Fibroblast of upper back skin (primary cell): ENCODE measurements at places on chromosomes 1 and 21.
A peak's percentile ranks its signal among the peaks of the same experiment; 100 is the strongest.

- peak; percentile 32 for DNase-seq
These were observed 12.8 kb downstream of the ADARB1 start for GRCh38 chr21:45087022-45087823.

- peak; percentile 43 for DNase-seq
These were observed 50.8 kb downstream of the HS2ST1 start for GRCh38 chr1:86965012-86965826.

- no peak for DNase-seq
These were observed 37.4 kb downstream of the AGPAT3 start for GRCh38 chr21:43902441-43902840.

GRCh38 chr1:59007820-59008598 is 224.2 kb upstream of the JUN start:
- DNase-seq = peak; percentile 54

DNA sequence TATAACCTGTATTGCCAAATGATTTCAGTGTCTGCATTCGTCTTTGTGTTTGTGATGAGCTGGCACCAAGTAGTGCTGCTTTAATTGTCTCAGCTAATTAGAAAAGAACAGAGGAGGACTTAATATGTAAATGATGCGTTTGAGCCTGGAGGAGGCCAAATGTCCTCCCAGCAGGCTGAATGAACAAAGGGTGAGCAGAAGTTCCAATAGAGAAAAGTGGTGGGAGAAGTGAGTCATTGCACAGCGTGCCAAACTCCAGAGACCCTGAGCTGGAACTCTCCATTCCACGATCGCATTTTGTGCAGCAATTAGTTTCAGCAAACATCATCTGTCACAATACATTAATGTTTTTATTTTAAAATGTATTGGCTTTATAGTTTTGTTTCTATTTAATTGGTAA is 17.9 kb downstream of the ETV3L start:
- DNase-seq = no peak

GRCh38 chr1:61461406-61462384 is 263.2 kb downstream of the TM2D1 start:
- DNase-seq = no peak

- no peak for DNase-seq
These were observed 6.2 kb upstream of the KCNQ4 start for GRCh38 chr1:40777224-40777970.

DNA sequence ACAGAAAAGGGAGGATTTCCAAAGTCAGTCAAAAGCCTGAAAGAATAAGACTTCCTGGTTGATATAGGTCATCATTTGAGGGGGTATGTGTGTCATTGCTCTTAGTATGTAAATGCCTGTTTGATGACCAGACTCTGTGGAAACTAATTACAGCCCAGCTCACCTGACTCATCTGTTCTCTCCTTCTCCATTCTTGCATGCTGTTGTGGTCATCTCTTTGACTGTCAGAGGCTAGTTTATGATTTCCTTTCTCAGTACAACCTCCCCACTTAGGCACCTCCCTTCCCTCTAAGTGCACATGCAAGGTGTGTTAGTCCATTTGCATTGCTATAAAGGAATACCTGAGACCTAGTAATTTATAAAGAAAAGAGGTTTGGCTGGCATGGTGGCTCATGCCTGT is 2.4 kb upstream of the C1orf116 start:
- DNase-seq = peak; percentile 81

- DNase-seq = peak; percentile 98
These were observed 16.2 kb upstream of the RGS1 start for GRCh38 chr1:192559115-192560006.

GRCh38 chr1:162716123-162716522 is 74.4 kb upstream of the HSD17B7 start:
- DNase-seq = no peak

- DNase-seq = no peak
These were observed 5.1 kb downstream of the SH2D1B start for GRCh38 chr1:162406811-162407210.

- no peak for DNase-seq
These were observed 37.2 kb upstream of the TSPEAR start for GRCh38 chr21:44748621-44749020.

DNA sequence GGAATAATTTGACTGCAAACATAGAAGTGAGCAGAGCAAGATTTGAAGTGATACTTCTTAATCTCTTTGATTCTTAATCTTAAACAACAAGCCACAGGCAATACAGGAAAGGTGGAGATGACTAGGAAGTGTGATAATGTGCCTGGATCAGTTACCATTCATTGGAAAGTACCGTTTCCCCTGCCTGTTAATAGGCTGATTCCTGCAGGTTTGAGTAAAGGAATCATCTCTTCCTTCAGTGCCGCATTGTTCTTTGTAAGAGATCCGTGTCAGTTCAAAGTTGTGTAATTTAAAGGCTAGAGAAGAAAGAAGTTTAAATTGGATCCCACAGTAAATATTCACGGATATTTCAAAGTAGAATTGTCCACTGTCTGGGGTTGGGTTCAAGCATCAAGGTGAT is 43.5 kb upstream of the BCL10 start:
- no peak for DNase-seq

GRCh38 chr1:229661897-229662296 is 35.9 kb downstream of the URB2 start:
- no peak for DNase-seq

DNA sequence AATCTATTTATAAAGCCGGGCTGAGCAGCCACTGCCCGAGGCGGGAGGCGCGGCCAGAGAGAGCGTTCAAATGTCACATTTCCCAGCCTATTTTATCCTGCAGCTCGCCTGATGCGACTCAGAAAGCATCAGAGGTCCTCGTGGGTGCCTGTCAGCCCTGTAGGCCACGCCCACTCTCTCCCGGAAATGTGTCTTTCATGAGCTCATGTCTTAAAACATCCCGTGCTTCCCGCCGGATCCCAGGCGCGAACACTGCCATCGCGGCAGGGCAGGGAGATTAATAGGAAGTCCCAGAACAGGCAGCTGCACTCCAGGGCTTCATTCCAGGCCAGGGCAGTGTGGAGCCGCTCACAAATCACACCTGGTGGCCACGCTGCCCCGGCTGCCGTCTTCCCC is 117.5 kb downstream of the PRDM16 start:
- peak; percentile 73 for DNase-seq

- no peak for DNase-seq
These were observed 11.7 kb downstream of the FAM151A start for GRCh38 chr1:54611621-54612020.

GRCh38 chr1:239337799-239338430 is 48.5 kb upstream of the CHRM3 start:
- DNase-seq = no peak

- no peak for DNase-seq
These were observed 1342.7 kb upstream of the ADGRL4 start for GRCh38 chr1:80349218-80349617.

DNA sequence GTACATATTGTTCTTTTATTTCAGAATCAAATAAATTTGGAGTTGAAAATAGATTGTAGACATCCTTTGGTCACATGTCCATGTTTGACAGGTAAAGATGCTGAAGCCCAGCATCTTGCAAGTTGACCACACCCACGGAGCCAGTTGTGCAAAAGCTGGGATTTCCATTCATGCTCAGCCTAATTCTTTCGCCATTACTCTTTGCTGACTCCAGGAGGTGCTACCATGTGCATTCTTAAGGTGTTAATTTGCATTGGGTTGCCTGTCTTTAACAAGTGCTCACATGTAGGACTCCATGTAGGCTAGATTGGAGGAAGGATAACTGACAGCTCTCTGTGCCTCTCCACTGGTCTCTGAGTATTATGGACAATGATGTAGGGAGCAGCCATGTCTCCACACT is 660.7 kb downstream of the LMO4 start:
- DNase-seq = no peak

DNA sequence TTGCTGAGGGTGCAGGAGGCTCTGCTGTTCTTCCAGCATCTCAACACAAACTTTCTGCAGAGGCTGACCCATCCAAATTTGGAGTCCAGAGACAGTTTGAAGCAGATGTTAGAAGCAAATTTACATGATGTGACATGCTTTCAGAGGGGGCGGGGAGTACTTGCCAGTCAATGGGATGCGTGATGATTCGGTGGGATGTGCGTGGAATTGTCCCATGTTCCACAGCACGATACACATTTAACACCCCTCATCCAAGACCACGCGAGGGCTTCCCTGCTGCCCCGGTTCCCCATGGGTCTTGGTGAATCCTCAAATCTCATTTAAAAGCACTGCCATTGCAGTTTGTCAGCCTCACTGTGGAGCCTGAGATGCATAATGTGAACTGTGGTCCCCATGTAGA is 78.6 kb upstream of the TLR5 start:
- no peak for DNase-seq

DNA sequence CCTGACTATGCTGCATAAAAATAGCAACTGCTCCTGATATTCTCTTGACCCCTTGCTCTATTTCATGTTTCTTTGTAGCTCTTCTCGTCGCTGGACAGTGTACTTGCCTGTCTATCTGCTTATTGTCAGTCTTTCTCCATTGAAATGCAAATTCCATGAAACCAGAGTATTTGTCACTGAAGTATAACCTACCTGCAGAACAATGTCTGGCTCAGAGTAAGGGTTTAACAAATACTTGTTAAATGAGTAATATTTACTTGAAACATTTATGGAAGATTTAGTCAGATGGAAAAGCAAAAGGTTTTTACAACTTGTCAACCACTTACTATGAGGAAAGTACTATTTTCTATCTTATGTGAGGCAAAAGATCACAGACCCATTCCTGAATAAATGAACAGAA is 19.9 kb upstream of the ERICH3 start:
- peak; percentile 12 for DNase-seq

- DNase-seq = no peak
These were observed 64.8 kb downstream of the EPHB2 start for GRCh38 chr1:22775478-22775877.

DNA sequence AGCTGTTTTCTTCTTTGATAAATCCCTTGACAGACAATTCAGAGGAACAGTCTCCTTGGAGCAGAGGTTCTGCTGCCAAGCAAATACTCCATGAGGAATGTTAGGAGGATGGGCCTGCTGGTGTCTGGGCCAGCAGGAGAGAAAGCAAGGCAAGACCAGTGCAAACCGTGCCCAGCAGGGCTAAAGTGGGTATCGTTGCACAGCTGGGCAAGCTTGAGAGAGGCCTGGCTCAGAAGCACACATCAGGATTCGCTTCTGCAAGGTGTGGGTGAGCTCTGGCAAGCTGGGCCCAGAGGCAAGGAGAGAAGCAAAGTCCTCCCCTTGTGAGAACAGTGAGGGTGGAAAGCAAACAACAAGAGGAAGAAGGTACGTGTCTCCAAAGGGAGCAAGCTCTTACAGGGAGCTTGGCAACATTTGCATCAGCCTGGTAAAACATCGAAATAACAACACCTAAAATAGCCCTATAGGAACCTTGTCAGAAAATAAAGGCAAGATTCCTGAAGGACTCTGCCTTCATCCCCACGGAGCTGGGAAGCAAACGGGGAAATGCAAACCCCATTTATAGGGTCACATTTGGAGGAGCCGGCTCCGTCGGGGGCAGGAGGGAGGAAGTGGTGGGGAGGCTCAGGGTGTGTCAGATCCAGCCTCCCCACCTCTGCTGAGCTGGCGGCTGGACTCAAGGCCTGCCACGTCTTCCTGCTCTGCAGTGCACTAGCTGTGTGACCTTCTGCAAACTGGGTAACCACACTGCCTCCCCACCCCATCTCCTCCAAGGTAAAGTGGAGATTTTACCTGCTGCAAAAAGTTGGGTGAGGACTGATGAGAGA is 62.3 kb upstream of the HIVEP3 start:
- peak; percentile 23 for DNase-seq

DNA sequence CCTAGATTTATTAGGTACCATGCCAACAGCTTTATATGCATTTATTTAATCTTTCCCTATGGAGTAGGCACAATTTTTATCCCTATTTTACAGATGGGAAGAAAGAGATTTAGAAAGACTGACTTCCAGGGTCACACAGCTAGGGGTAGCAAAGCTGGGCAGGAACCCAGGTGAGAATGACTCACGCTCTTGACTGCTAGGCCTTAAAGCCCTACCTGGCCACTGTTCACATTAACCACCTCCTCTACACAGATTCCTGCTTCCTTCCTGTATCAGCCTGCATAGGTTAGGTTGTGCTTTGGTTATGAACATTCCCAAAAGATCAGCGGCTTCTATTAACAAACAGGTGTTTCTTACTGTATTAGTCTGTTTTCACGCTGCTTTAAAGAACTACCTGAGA is 53.2 kb downstream of the DNAJC6 start:
- no peak for DNase-seq

DNA sequence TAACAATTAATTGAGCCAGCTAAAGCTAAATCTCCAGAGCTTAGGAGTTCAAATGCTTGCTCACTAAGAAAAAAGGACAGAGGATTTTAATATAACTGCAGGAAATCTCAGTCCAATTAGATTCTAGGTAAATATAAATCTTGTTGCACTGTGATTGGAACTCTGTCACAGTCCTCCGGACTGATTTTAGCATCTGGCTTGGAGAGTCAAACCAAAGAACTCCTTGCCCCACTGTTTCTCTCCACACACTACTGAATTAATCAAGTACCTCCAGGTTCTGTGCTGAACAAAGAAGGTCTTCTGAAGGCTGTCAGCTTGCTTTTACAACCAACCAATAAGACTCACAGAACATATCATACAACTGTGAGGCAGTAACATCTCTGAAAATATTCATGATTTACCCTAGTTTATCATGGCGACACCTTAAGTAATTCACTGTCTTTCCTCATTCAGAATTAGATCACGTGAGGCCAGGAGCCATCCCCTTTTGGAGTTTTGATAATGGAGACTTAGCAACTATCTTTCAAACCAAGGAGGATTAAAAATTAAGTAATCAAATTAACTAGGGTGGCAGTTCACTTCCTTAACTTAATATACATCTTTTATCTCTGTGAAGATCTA is 176.0 kb downstream of the RERE start:
- no peak for DNase-seq

- DNase-seq = no peak
These were observed 6.2 kb downstream of the ADAMTSL4 start for GRCh38 chr1:150555198-150555970.

DNA sequence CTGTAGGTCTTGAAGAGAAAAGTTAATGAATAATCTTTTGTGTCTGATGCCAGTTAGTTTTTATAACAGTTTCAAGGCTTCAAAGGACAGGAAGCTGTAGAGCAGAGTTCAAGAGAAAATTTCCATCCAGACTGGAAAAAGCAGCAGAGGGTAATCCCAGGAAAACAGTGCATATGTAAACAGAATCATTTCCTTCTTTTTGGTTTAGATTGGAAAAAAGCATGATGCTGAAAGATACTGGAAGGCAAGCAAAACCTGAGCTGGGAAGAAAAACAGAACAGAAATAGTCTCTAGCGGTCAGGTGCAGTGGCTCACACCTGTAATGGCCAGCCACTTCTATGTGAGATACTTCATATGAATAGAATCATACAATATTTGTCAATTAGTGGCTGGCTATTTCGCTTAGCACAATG is 71.9 kb downstream of the ZSWIM5 start:
- no peak for DNase-seq

GRCh38 chr1:42848823-42849537 is 2.6 kb downstream of the ZNF691 start:
- no peak for DNase-seq

- DNase-seq = peak; percentile 58
These were observed 115.4 kb upstream of the HOOK1 start for GRCh38 chr1:59699227-59699847.

- DNase-seq = peak; percentile 25
These were observed 734 bp downstream of the MED18 start for GRCh38 chr1:28329395-28330153.

GRCh38 chr1:232274236-232274855 is 355.6 kb downstream of the SIPA1L2 start:
- DNase-seq = peak; percentile 5
